H7 (cell line): ENCODE measurements at places on chromosomes 3 and 15.

- DNase-seq, result no peak
Measured at GRCh38 chr3:56899078-56899477, 97.3 kb upstream of the ARHGEF3 start.

- no peak for DNase-seq
Measured at GRCh38 chr3:65245133-65246063, 557.6 kb upstream of the ADAMTS9 start.

DNA sequence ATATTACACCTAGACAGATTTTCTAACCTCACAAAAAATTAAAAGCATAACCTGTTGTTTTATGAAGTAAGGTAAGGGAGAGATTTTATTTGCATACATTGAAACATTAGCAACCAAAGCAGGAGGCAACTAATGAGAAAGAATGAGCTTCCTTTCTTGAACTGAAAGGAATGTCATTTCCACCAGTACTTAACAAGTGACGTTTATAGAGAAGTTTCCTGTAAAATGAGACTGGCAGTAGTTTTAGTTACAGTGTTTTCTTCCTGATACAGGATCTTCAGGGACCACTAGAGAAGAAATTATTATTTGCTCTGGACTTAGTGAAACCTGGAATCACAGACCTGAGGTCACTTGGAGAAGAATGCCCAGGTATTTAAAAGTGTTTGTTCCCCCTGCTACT lies 27.4 kb upstream of the FRMD5 start:
- no peak for DNase-seq

GRCh38 chr3:15330031-15330596 lies 2.3 kb downstream of the SH3BP5 start:
- DNase-seq, result no peak
